ENCODE measurements at places on chromosomes 1 and 21.

GRCh38 chr1:172647987-172648386, 10.9 kb upstream of the FASLG start:
- no peak for DNase-seq

- no peak for DNase-seq
Measured at GRCh38 chr1:230398856-230399255, 27.3 kb downstream of the PGBD5 start.

GRCh38 chr1:112870887-112871646, 84.9 kb downstream of the SLC16A1 start:
- no peak for DNase-seq

GRCh38 chr1:248871837-248872401, 13.0 kb upstream of the ZNF692 start:
- DNase-seq = no peak

DNA sequence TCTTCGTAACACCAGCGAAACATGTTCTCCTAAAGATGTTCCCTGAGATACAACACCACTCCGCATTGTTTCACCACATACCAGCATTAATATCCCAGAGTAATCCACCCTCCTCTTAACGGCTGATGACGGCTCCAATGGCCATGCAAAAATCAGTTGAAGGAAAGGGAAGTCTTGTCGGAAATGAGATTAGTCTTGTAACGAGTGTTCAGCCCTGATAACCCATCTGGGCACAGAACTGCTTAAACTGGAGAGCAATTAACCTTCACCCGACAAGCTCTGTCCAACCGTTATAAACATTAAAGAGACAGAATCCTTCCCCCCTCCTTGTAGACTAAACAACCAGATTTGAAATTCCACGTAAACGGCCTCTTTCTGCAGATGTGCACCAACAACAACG, 21.9 kb downstream of the ERG start:
- DNase-seq = no peak

DNA sequence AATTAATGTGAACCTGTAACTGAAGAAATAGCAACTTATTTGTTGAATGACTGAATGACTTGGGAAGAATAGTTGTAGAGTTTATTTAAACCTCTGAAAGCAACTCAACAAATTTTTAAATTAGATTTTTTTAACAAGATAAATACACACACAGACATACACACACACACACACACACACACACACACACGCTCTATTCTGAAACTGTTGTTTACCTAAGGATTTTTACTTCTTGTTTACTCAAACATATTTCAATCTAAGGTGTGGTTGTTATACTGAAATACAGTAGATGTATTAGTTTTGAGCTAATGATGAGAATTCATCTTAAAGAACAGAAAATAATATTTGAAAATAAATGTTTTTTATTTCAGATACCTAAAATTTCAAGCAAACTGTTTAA, 11.5 kb downstream of the ACADM start:
- DNase-seq = no peak

DNA sequence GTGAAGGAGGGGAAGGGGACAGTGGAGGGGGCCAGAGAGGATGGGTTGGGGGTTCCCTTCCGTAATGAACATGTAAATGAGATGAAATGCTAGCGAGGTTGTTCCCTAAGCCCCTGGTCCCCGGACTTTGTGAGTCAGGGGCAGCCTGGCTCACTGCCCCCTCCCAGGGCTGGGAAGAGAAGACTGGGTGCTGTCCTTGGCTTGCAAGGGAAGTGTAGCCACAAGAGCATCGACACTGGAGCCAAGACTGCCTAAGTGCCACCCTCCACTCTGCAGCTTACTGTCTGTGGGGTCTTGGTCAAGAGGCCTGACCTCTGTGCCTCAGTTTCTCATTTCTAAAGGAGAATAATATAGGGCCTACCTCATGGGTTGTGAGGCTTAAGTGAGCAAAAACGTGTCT, 483 bp downstream of the PEAR1 start:
- DNase-seq = no peak

DNA sequence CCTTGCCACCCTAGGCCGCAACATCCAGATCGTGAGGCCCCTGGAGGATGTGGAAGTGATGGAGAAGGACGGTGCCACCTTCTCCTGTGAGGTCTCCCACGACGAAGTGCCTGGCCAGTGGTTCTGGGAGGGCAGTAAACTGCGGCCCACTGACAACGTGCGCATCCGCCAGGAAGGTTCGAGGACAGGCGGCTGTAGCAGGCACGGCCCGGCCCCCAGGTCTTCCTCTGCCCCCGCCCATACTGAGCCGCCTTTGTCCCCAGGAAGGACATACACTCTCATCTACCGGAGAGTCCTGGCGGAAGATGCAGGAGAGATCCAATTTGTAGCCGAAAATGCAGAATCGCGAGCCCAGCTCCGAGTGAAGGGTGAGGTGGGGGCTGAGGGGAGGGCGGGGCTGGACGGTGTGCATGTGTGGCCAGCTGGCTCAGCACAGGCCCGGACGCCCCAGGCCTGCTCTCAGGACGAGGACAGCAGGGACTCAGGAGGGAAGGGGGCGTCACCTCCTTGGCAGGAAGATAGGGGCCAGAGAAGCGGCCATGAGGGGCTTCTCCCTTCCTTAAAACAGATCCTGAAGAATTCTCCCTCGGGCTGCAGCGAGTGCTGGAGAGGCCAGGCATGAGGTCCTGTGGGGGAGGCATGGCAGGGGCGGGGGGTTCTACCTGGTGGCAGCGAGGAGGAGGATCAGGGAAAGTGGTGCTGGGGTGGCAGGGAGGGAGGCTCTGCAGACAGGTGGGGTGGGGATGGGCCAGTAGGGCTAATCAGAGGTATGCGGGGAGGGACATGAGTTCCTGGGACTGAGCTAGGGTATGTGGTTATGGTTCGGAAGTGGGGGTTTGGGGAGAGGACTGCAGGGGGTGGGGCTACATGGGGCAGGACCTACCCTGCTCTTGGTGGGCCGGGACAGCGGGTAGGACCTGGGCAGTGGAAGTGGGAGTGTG, 69.9 kb downstream of the OBSCN start:
- DNase-seq = no peak

- no peak for DNase-seq
Measured at GRCh38 chr1:247013391-247013790, 5.5 kb upstream of the ZNF695 start.

DNA sequence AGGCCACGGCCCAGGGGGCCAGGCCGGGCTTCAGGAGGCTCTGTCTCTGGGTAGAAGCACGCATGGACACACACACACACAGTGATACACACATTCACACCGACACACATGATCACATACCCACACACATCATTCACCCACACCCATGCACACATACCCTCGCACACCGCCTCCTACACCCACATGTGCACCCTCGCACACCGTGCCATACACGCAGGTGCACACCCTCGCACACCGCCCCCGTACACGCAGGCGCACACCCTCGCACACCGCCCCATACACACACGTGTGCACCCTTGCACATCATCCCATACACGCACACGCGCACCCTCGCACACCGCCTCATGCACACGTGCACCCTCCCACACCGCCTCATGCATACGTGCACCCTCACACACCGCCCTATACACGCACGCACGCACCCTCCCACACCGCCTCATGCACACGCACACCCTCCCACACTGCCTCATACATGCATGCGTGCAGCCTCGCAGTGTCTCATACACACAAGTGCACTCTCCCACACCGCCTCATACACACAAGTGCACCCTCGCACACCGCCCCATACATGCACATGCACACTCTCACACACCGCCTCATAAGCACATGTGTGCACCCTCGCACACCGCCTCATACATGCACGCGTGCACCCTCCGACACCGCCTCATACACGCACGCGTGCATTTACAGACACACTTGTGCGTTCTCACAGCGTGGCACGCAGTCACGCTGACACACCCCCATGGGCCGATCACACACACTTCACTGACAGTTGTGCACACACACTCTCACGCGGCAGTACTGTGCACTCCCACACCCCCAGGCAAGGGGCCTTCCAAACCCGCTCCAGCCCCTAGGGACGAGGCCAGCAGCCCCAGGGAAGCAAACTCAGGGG, 128.1 kb downstream of the SIK1 start:
- DNase-seq = no peak

GRCh38 chr1:869499-870244, 54.1 kb upstream of the SAMD11 start:
- DNase-seq = peak; percentile 81

GRCh38 chr1:66778266-66778665, 22.8 kb downstream of the INSL5 start:
- no peak for DNase-seq

DNA sequence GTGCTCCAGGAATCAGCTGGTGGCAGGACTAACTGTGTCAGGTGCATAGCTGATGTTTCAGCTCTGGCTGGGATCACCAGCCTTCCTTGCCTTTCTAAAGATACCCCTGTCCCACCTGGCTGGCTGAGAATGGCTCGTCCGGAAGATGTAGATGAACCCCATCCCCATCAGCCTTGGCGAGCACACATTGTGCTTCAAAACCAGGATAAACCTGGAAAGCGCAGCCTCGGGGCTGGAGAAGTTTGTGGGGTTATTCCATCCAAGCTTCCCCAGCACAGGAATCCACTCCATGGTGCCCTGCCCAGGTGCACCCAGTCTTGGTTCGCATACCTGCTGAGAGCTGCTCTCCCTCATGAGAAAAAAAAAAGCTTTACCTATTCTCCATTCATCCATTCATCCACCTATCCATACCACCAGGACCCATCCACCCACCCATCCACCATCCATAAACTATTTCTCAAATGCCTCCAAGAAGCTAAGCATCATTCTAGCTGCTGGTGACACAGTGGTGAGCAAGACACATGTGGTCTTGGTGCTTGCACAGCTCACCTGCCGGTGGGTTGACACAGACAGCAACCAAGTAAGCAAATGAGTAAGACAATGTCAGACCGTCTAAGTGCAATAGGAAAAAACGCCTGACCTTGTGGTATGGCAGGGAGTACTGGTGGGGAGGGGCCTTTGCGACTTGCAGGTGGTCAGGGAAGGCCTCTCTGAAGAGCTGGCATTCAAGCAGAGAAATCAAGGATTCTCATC, 94.0 kb downstream of the DMRTB1 start:
- DNase-seq = no peak

DNA sequence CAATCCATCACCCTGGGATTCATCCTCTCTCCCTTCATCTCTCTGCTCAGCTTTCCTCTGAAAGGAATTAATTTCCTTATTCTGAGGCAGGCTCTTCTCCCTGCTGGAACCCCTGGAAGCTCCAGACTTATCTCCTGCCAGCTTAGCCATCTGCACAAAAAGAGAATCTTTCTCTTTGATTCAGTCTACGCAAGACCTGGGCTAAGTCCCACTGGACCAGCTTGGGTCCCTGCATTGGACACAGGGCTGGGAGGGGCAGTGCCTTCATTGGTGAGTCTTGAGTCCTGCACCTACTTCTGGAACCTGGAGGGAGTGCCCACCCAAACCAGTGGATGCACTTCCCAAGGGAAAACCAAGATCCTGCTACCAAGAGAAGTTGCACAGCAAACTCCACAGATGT, 271.7 kb upstream of the CSF3R start:
- no peak for DNase-seq

DNA sequence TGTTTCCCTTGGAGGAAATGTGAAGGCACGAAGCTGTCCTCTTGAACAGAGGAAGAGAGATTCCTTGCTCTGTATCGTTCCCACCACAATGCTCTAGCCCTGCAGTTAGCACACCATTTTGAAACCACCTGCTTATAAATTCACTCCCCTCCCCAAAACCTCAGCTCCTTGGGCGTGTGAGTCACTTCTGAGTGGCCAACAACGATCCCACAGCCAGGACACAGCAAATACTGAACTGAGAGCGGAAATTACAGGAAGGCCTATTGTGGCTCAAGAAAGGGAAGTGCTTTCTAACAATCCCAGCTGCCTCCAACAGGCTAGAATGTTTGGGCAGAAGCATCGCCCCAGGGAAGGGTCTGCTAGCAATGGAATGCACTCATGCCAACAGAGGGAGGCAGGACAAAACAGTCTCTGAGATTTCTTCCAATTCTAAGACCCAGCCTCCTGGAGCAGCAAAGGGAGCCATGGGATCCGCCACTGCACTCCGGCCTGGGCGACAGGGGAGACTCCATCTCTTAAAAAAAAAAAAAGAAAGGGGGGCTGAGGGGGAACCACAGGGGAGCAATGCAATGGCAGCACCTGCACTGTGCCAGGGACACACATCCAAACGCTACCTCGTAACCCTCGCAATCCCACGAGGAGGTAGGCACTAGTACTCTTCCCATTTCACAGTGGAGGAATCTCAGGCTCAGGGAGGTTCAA, 1.9 kb downstream of the TMEM53 start:
- peak; percentile 30 for DNase-seq

DNA sequence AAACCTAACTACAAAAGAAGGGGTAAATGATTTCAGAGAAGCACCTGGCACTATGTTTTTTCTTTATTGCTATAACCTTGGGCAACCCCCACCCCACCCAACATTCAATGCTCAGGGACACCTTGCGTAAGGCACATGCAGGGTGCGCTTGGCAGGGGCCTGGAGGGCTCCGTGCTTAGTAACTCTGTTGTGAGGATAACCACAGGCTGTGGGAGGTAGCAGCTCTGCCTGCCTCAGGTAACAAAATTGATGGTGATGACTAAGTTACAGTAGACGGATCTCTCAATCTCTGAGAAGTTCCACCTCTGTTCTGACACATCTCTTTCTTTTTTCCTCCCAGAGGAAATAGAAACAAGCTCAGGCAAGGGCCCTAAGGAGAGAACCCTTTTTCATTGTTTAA, 8.7 kb upstream of the CCN1 start:
- DNase-seq = no peak

GRCh38 chr1:61139775-61140549, 57.6 kb downstream of the NFIA start:
- DNase-seq = no peak

- no peak for DNase-seq
Measured at GRCh38 chr1:157523774-157524493, 28.4 kb downstream of the FCRL5 start.

GRCh38 chr1:186925881-186926669, 97.3 kb downstream of the PLA2G4A start:
- DNase-seq = no peak

DNA sequence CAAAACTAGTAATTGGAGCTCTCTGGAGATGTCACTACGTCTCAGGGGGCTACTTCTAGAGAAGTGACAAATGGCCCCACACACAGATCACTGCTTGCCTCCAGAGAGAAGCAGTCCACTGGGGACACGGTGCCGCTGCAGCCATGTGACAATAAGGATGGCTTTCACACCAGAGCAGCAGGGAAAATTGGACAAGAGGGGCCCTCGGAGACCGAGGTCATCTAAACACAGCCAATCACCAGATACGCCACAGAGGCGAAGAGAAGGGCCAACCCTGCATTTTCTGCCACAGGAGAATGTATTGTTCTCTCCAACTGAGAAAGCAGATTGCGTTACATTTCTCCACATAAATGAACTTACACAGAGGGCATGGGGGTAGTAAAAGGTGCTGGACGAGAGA, 51.2 kb upstream of the TIAM1 start:
- no peak for DNase-seq

- no peak for DNase-seq
Measured at GRCh38 chr1:79929356-79929755, 922.8 kb upstream of the ADGRL4 start.

- no peak for DNase-seq
Measured at GRCh38 chr1:2607641-2608091, 21.1 kb downstream of the PRXL2B start.
